HFFc6 (cell line): ENCODE measurements at places on chromosomes 2 and 18.

DNA sequence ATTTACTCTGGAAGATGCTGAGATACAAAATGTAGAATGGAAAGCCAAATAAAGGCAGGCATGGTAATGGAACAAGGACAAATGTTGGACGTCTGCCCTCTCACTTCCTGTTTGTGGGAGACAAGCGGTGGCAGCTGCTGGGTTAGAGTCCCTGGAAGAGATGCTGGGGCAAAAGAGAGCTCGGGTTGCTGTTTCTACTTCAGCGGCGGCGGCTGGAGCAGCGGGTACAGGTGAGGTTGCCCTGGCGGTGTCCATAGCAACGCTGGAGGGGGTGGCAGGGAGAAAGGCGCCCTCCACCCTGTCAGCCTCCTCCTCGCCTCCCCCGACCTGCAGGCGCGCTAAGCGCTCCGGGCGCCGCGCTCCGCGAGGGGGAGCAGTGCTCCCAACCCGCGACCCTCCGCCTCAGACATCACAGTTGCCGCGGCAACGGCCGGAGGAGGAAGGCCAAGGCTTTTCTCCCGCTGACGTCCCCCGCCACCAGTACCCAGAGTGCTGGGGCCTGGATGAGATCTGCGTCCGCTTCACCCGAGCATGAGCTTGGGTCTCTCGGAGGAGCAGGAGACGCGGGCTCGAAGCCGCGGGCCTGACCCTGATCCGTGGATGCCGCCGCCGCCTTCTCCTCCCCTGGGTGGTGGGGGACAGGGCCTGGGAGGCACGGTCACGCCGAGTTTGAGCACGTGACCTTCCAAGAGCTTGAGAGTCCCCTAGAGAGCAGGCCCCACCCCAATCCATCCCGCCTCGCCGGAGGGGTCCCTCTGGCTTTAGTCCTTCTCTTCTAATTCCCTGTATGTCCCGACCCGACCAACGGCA lies 65.6 kb downstream of the NOL4 start:
- DNase-seq = no peak

DNA sequence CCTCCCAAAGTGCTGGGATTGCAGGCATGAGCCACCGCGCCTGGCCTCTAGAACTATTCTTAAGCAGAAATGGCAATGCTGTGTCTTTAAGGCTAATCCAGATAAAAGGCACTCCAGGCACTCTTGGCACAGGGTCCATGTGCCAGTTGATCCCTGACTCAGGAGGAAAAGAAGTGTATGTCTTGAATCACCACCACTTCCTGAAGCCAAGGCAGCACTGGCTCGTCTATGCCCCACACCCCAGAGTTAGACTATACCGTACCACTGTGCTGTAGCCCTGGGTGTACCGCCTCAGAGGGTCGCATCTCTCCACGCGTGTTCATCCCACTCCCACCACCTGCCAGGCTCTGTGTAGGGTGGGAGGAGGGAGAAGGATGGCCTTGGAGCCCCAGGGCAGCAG lies 9.0 kb downstream of the TNFRSF11A start:
- peak; percentile 8 for DNase-seq

- no peak for DNase-seq
Measured at GRCh38 chr2:53829273-53829979, 30.3 kb downstream of the GPR75 start.

GRCh38 chr2:225042800-225043167 lies 516 bp upstream of the DOCK10 start:
- no peak for DNase-seq

GRCh38 chr2:195331129-195331528 lies 325.9 kb upstream of the SLC39A10 start:
- no peak for DNase-seq

DNA sequence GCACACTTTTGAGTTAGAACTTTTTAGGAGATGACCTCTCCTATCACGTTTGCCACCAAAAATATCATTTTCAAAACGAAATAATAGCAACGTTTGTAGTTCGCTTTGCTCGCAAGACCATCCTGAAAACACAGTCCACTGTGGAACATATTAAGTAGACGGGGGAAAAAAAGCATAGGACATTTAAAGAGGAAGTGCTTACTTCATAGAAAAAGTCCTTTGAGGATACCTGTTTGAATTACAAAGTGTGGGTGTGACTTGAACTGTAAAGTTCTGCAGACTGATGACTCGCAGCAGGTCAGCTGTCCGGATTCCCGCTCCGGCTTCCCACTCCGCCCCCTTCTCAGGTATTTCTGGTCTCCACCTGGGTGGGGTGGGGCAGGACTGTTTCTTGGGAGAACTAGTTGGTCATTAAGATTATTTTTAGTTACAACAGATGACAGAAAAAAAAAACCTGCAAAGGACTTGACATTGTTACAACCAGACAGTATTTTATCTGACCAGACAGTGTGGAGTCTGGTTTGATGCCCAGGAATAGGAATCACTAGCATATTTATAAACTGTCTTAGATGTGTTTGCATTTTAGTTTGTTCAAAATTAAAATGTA lies 13.3 kb downstream of the CNOT11 start:
- no peak for DNase-seq

- DNase-seq = no peak
Measured at GRCh38 chr2:20596193-20596972, 54.5 kb downstream of the HS1BP3 start.

DNA sequence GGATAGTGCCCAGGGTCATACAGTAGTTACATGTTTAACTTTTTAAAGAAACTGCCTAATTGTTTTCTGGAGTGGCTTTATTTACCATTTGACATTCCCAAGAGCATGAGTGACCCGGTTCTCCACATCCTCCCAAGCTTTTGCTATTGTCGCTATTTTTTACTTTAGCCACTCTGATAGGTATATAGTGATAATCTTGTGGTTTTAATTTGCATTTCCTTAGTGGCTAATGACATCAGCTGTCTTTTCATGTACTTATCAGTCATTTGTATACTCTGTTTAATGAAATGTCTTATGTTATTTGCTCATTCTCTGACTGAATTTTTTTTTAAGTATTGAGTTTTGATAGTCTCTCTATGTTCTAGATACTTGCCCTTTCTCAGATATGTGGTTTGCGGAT lies 109.7 kb upstream of the HS6ST1 start:
- DNase-seq = no peak
